Activated T-helper 1 cell treated with Interleukin-2 at 50 U/mL for 16 hours (primary cell): ENCODE measurements at places on chromosomes 13 and 19.

DNA sequence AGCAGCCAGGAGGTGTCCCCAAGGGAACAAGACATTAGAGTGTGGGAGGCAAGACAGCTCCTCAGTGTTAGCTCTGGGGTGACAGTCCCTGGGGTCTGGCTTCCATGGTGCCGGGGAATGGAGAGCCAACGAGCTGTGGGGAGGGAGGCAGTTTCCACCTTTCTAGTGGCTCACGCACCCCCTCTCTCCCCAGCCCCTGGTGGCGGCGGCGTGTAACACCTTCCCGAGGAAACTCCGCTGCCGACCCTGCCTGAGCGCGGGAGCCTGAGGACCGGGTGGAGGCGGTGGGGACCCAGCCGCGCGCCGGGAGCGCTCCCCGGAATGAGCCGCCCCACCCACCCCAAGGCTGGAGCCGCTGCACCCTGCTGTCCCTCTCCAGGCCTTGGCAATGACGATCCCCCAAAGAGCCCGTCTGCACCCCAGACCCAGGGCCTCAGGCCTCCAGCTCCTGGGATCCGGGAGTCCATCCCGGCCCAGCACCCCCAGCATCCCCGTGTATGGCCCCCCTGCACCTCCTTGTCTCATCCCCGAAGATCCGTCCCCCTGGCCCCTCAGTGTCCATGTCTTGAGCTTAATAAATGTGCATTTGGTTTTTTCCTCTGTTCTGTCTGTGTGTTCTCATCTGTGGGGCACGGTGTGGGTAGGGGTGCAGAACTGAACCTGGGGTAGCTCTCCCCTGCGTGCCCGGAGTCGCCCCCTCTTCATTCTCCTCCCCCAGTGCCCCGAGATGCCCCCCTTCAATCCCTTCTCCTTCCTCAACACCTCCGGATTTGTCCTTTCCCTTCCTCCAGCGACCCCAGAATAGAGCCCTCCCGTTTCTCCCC is 622 bp upstream of the FXYD5 start:
- DNase-seq, result peak; percentile 60

GRCh38 chr19:51809787-51810186 is 14.8 kb downstream of the FPR3 start:
- no peak for DNase-seq

DNA sequence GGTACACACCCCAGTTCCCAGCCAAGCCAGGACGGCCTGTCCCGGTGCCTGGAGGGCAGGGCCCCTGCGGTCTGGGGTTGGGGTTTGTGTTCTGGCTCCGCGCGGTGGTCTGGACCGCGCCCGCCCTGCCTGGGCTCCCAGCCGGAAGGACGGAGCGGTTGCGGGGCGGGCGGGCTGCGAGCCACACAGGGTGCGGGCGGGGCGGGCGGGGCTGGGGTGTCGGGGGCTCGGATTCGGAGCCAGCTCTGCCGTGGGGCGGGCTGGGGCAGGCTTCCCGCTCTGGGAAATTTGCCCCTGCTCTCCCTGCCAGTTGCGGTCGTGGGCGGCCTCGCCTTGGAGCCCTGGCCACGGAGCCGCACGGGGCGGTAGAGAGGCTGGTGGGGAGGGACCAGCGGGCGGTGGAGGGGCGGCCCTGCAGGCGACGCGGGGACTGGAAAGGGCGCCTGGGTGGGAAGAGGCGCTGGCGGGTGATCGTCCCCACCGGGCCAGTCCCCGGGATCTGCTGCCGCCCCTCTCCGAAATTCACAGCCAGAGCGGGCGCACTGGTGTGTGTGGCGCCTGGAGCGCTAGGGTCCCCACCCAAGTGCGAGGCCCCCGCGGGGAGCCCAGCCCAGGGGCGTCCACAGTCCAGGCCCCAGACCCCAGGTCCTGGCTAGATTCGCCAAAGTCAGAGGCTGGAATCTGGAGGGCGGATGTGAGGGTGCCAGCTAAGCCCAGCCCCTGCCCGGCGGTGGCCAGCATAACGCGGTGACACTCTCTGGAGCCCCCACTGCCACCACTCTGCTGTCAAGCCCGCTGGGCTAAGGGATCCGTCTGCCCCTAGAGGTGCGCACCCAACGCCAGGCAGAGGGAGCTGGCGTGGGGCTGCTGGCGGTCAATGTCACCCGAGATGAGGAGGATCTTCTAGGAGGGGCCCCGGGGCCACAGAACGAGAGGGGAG is 11.0 kb upstream of the ZNF492 start:
- DNase-seq, result no peak

- DNase-seq, result no peak
Measured at GRCh38 chr19:1183543-1184172, 9.6 kb upstream of the SBNO2 start.

DNA sequence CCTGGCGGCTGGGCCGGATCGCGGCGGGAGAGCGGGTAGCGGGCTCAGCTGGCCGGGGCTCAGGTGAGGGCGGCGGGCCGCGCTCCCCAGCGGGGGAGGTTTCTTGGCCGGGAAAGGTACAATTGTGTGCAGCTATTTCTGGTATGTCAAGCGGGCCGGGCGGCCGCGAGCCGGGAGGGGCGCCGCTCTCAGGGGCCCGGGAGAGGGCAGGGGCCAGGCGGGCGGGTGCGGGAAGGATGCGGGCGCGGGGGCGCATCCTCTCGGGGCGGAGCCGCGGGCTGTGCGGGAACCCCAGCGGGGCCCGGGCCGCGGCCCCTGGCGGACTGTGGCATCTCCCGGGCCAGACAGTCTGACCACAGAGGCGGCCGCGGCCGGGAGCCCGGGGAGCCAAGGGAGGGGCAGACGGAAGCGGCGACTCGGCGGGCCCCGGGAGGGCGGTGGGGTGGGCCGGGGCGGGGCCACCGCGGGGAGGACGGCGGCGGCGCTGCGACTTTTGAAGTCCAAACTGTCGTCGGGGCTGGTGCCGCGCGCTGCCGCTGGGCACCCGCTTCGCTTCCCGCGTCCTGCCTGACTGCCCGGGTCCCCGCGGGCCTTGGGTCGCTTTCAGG is at the start of gene LMO7:
Gene LMO7, plus strand, starts transcription at position 503 of the 608 bp plus-strand sequence. CDS start 328 bp downstream, outside the sequence.
- DNase-seq, result peak; percentile 35

DNA sequence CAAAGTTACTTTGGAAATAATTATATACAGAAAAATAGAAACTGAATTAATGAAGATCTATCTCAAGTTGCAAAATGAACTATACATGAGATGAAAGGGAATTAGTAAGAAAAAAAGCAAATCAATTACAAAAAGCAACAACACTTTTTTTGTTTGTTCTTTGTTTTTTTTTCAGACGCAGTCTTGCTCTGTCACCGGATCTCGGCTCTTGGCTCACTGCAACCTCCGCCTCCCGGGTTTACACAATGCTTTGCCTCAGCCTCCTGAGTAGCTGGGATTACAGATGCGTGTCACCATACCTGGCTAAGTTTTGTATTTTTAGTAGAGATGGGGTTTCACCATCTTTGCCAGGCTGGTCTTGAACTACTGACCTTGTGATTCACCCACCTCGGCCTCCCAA is 2.2 kb downstream of the ZNF415 start:
- DNase-seq, result no peak

- no peak for DNase-seq
Measured at GRCh38 chr13:42484386-42484785, 89.6 kb upstream of the TNFSF11 start.

DNA sequence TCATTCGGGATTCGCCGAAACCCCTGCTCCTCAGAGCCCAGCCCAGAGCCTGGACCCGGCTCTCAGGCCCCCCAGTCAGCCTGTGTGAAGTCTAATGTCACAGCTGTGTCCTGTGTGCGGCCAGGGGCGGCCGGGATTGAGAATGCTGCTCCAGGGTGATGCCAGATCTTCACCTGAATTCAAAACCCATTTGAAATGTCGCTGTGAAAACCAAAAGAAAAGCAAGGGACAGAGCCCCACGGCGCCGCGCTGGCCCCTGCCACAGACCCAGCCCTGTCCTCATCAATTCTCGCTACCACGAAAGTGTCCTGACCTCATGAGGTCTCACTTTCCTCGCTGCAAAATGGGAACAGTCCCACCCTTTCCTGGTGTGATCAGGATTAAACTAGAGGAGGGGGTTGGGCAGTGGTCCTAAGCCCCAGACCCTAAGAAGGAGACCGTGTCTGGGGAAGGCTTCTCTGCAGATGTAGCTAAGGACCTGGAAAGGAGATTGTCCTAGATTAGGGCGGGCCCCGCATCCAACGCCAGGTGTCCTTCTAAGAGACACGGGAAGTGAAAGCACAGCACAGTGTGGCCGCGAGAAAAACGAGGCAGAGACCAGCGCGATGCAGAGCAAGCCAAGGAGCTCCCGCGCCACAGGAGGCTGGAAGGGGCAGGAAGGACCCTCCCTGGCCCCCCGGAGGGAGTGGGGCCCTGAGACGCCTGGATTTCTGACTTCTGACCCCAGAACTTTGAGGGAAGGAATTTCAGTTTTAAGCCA is 34.0 kb upstream of the SPACA7 start:
- no peak for DNase-seq

- no peak for DNase-seq
Measured at GRCh38 chr19:56076498-56076897, 44.6 kb downstream of the ZNF787 start.

- DNase-seq, result no peak
Measured at GRCh38 chr19:6064336-6065073, 45.8 kb downstream of the RFX2 start.

DNA sequence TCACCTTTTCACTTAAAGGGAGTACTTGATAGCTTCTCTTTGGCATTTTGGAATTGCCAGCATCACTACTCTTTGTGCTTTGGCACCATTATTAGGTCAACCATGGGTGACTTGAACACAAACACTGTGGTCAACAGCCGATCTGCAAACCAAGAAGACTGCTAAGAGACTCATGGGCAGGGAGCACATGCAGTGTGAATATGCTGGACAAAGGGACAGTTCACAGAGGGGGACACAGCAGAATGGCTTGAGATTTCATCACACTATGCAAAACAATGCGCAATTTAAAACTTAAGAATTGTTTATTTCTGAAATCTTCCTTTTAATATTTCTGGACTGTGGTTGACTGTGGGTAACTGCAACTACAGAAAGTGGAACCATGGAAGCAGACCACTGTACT is 64.4 kb downstream of the LMO7 start:
- no peak for DNase-seq

DNA sequence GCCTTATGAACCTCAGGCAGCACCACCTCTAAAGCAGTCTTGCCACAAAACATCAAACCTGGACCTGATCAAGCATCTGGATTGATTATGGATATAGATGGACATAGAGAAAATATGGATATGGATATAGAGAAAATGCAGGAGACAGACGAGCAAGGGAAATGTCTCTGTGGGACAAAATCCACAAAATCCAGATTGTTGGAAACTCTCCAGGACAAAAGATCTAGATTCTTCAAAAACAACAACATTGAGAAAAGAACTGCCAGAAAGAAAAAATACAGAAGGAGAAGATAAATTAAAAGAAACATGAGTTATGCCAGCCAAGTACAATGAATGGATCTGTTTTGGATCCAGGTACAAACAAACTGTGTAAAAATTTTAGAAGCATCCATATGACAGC is 1176.5 kb downstream of the UQCRFS1 start:
- no peak for DNase-seq

DNA sequence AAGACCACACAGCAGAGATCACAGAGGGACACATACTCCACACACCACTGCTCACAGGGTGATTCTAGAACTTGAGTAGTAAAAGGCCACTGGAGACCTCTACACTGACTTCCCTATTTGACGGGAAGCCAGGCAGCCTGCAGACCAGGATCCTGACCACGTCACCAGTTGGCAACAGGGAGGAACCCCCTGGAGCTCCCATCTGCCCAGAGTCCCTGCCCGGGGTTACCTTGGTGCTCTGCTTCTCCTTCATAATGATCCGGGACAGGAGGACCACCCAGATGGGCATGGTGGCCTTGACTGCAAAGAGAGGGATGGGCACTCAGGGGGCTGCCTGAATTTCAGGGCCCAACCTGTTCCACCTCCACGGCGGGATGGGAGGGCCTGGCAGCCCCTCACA is 932 bp downstream of the SLC35E1 start:
- no peak for DNase-seq

DNA sequence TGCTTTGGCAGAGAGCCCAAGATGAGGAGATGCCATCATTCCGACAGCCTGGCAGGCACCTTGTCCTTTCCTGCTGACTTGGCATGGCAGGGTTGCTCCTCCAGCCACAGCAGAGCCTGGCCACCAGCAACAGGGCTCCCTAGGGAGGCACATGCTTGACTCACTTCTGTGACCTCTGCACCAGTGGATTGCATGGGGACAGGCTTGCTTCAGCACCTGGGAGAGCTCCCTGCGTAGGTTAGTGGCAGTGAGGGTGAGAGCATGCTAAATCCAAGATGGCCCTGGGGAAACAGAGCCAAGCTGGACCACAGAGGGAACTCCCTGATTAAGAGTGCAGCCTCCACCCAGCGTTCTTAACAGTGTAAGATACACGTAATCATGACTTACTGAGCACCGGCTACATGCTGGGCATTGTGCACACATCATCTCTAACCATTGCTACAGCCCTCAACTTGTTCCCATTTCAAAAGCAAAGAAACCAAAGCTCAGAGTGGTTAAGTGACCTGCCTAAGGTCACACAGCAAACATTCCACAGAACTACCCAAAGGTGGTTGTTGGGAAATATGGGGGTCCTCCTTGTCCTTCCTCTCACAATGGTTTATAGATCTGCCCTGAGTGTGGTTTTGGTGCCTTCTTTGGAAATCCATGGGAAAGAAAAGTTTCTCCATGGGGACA is 116.6 kb upstream of the UQCRFS1 start:
- no peak for DNase-seq

- no peak for DNase-seq
Measured at GRCh38 chr13:60511637-60512036, 114.6 kb downstream of the TDRD3 start.

DNA sequence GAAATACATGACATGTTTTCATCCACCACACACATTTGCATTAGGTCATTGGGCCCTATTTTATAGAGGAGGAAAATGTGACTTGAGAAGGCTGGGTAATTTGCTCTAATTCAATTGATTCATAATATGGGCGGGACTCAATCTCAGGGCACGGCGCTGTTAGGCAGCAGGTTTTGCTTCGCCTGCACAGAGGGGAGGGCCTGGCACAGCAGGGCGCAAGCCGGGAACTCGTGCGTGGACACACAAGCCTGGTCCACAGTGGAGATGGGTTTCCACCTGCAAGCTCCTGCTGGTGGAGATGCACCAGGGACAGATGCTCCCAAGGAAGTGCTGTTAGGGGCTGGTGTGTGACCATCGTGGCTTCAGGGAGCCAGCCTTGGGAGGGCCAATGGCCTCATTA is 58.4 kb upstream of the MTIF3 start:
- DNase-seq, result no peak

- DNase-seq, result no peak
Measured at GRCh38 chr13:108877300-108877699, 247.9 kb downstream of the MYO16 start.

DNA sequence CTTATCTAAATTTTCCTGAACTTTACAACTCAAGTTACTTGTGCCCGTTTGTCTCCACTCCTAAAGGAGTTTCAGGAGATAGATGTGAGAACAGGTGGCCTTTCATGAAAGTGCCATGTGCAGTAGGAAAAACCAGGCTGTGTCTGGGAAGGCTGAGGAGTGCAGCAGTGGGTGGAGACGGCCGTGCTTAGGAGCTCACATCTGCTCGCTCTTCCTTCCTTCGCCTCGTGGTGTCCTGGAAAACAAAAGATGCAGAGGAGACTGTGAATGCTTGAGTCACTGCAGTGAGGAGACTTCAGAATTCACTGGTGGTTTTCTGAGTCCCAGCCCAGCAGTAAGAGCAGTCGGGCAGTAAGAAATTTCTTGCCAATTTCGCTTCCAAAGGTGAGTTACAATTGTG is 138.4 kb upstream of the RNF113B start:
- no peak for DNase-seq
